ENCODE measurements at places on chromosomes 2 and 18. TPM values are rescaled to one million over a fixed set of nuclear protein-coding genes. Genes with fewer than 3 reads are reported as not detected.

The REG3G gene
- total RNA-seq: not detected

The GPR35 gene
- total RNA-seq: 0.33 TPM

The TBC1D8 gene
- 30.6 TPM for total RNA-seq

The ST8SIA5 gene
- 0.62 TPM for total RNA-seq

The KCNIP3 gene
- 0.21 TPM for total RNA-seq

The IGFBP2 gene
- total RNA-seq: 229 TPM

The CRACDL gene
- 3.8 TPM for total RNA-seq

The IGFBP5 gene
- total RNA-seq: not detected

The NR4A2 gene
- 1.0 TPM for total RNA-seq

The CD8A gene
- not detected for total RNA-seq

The CCDC74B gene
- 1.6 TPM for total RNA-seq

The SLC9A2 gene
- total RNA-seq: not detected

The VIT gene
- 0.48 TPM for total RNA-seq

The TMEM237 gene
- total RNA-seq: 57.2 TPM

The CSRNP3 gene
- not detected for total RNA-seq

- peak; percentile 63 for DNase-seq
Measured at GRCh38 chr2:231666171-231667095, 41.9 kb upstream of the PTMA start.

GRCh38 chr2:207296265-207296948 lies 130.7 kb upstream of the KLF7 start:
- DNase-seq: peak; percentile 46

DNA sequence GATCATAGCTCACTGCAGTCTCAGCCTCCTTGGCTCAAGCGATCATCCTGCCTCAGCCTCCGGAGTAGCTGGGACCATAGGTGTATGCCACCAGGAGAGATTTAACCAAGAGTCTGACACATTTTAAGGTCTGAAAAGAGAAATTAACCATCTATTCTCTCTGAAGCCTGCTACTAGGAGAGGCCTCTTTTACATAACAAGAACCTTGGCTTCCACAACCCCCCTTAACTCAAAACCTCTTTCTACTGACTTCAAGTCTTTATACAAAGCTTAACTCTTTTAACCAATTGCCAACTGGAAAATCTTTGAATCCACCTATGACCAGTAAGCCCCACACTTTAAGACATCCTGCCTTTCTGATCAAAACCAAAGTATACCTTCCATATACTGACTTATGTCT lies 279.9 kb upstream of the CELF4 start:
- DNase-seq: no peak

DNA sequence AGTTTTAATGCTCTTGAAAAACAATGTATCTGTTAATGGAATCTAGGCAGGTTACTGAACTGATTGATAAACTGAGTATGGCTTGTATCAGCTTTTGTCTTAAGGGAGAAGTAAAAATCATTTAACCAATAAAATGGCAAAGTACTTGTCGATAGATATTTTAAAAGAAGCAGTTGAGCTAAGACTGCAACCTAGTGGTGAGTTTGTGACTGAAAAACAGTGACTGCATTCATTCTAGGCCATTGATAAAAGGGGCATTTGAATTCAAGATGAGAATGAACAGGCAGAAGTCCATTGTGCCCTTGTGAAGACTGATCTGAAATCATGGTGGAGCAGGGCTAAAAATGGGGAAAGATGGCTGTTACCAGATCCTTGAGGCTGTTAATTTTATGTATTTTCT lies 59.4 kb upstream of the MSTN start:
- DNase-seq: peak; percentile 52

DNA sequence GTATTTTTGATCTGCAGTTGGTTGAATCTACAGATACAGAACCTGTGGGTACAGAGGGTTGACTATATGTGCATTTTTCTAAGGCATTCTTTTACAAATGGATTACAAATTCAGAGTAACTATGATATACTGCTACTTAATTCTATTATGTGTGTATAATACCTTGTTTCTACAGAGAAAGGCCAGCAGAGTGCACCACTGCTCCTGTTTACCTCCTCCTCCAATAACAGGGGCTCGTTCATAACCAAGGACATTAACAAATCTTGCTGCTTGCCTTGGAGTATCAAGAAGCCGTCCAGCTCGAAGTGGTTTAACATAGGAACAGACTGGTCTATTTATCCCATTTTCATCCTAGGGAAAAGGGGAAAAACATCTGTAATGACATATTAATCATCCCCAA lies 16.4 kb downstream of the CEP76 start:
- peak; percentile 38 for DNase-seq

GRCh38 chr2:144498277-144498676 lies 21.6 kb downstream of the ZEB2 start:
- no peak for DNase-seq

DNA sequence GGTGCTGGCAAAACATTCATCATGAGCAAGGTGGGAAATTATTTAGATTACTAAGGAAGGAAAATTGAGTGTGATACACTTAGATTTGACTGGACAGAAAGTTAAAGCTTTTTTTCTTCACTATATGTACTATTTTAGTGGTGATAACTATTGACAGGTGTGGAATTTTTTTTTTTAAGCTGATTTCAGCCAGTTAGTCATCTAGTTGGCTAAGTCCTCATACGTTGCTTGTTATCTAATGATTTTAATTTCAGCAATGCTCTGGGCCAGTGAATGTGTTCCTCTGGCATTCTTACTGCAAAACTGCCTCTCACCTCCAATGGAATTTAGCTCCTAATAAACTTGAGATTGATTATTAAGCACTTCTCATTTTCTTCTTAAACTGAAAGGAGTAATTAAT lies 1223.2 kb upstream of the ACVR2A start:
- DNase-seq: no peak

GRCh38 chr2:165776013-165776412 lies 18.0 kb downstream of the GALNT3 start:
- no peak for DNase-seq

DNA sequence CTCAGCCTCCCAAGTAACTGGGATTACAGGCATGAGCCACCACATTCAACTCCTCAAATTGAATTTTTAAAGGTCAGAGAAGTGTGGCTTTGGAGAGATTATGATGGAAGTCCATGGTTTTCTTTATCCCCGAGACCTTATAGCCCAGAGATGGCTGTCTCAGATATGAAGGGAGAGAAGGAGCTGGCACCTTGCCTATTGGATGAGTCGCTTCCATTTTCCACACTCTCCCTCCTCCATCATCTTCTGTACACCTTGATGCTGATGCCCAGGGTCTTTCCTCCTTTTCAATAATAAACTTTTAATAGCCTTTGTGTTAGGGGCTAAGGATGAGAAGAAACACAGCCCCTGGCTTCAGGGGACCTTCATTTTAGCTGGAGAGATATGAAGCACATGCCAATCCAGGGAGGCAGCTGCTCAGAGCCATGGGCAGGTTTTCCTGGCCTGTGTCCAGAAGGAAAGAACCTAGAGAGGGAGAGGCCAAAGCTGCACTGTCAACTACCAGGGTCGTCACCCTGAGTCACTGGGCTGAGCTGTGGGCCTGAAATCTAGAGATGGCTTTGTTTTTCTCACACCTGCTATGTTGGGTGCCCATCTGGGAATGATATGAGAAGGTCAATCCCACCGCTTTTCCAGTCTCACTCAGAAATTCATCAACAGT lies 146.0 kb upstream of the SERTAD2 start:
- DNase-seq: no peak

- no peak for DNase-seq
Measured at GRCh38 chr2:68351997-68352396, 13.1 kb upstream of the PLEK start.

GRCh38 chr2:166758956-166759355 lies 129.3 kb upstream of the XIRP2 start:
- no peak for DNase-seq

GRCh38 chr18:4672162-4672561 lies 217.1 kb upstream of the DLGAP1 start:
- no peak for DNase-seq

DNA sequence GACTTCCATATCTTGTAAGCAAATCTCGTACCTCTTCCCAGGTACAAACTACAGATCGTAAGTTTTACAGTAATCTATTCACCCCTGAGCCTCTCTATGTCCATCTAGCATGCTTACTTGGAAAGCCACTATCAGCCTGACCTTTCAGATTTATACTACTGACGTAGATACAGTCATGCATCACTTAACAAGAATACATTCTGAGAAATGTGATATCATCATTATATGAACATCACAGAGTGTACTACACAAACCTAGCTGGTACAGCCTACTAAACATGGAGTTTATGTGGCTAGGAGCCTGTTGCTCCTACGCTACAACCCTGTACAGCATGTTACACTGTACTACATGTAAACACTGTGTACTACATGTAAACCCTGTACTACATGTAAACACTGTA lies 293.2 kb upstream of the ZNF804A start:
- DNase-seq: no peak

DNA sequence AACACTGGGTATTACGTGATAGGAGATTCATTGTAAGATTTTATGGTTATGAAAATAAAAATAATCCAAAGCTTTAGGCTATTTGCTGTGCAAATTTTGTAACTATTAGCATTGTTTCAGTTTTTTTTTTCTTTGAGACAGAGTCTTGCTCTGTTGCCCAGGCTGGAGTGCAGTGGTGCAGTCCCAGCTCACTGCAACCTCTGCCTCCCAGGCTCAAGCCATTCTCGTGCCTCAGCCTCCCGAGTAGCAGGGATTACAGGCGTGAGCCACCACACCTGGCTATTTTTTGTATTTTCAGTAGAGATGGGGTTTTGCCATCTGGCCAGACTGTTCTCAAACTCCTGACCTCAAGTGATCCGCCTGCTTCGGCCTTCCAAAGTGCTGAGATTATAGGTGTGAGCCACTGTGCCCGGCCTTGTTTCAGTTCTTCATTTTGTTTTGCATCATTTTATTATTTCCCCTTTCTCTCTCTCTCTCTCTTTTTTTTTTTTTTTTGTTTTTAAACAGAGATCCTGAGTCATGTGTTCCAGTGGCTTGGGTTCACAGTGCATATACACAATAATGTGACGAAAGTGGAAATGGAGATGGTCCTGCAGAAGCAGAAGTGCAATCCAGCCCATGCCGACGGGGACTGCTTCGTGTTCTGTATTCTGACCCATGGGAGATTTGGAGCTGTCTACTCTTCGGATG lies 25.8 kb downstream of the CASP10 start:
- no peak for DNase-seq

DNA sequence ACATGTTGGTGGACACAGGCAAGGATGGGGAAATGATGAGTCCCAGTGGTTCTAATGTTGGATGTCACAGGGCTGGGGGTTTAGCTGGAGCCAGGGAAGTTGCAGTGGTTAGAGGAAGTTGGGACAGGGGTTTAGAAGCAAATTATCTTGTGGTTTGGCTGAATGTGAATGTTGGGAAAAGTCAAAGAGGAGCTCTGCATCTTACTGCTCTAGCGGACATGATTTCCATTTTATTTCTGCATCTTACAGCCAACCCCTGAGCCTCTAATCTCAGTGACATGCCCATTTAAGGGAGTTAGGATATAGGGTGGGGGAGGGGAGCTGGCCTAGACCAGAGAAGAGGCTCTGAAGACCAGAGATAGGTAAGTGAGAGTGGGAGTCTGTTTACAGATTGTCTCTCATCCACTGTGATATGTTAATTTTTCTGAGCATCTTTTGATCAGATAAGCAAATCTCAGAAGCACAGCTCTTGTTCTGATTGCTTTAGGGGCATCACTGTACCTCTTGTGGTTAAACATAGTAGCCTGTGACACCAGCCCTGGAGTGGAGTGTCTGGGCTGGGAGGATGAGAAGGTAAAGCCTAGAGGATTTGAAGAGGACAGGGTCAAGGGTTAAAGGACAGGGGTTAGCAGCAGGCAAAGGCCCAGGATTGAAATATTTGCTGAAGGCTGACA lies 43.6 kb downstream of the SETBP1 start:
- DNase-seq: no peak

DNA sequence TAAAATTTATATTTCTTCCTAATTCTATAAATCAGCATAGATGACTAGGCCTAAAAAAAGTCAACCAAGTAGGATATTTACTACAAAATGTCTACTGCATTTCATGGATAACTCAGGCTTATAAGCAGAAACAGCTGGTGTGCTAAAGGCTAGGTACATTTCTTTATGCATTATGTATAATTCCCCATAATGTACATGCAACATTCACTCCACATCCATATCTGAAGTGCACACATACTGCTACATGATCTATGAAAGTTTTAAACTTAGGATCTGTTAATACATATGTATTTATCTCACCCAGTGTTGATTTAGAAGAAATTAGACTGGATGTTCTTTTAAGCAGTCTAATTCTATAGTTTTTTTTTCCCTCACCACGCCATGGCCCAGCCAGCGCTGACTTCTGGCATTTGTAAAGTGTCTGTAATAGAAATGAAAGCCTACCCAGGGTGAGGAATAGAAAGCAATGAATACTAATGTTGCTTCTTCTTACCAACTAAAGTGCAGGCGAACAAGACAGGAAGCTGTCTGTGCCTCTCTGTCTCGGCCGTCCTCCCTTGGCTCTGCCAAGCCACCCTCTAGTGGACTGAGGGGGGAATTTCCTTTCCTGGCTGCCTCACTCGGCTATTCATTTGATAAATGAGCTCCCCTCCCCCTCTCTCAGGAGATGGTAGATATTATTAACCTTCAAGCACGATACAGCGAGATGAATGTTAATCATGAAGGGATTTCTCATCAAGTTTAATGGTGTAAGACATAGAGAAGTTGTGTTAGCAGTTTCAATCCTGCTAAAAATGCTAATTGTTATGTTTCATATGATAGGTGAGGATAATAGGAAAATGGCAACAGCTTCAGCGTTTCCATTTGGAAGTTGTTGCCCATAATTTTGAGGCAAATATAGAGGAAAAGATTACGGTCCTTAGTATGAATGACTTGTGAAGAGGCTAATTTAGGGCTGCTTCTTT lies 384.5 kb downstream of the MTX2 start:
- peak; percentile 86 for DNase-seq

- DNase-seq: no peak
Measured at GRCh38 chr18:46542545-46542944, 114.5 kb downstream of the LOXHD1 start.

- DNase-seq: no peak
Measured at GRCh38 chr2:136718273-136718672, 47.1 kb upstream of the THSD7B start.

DNA sequence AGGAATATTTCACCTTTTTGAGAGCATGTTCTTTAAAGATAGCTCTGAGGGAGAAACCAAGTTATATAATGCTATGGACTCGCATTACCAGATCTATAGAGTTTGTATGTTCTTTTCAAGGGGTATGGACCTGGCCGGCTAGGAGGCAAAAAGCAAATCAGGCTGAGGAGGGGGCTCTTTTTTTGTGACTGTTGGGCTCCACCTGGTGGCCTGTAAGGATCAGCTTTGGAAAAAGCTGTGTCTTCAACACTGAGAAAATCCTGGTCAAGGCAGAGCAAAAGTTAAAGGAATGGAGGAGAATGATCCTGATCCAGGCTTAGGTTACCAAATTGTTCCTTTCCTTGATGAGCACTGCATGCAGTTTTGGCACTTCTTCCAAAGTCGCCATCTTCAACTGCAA lies 180.5 kb downstream of the DIS3L2 start:
- peak; percentile 41 for DNase-seq

GRCh38 chr2:224984637-224985036 lies 57.6 kb downstream of the DOCK10 start:
- no peak for DNase-seq

- DNase-seq: no peak
Measured at GRCh38 chr18:63079114-63079513, 240.5 kb downstream of the BCL2 start.

All from endothelial cell of umbilical vein (primary cell).